Fibroblast of villous mesenchyme (primary cell): ENCODE measurements at places on chromosomes 13 and 19. TPM values are rescaled to one million over a fixed set of nuclear protein-coding genes. Genes with fewer than 3 reads are reported as not detected.

Gene PLIN3
- total RNA-seq, result 191 and 193 TPM in 2 replicates

Gene COL5A3
- 5.6 and 10.6 TPM in 2 replicates for total RNA-seq

Gene METTL21C
- total RNA-seq, result not detected in 2 replicates

Gene TMEM143
- 2.9 and 3.0 TPM in 2 replicates for total RNA-seq

Gene SLITRK6
- 0.32 TPM in 1 of 2 replicates, not detected in the other for total RNA-seq

Gene NBEA
- total RNA-seq, result 3.5 and 9.5 TPM in 2 replicates

Gene RFX1
- total RNA-seq, result 2.3 and 2.6 TPM in 2 replicates
